ENCODE measurements at places on chromosomes 6 and 20. TPM values are rescaled to one million over a fixed set of nuclear protein-coding genes. Genes with fewer than 3 reads are reported as not detected.

DNA sequence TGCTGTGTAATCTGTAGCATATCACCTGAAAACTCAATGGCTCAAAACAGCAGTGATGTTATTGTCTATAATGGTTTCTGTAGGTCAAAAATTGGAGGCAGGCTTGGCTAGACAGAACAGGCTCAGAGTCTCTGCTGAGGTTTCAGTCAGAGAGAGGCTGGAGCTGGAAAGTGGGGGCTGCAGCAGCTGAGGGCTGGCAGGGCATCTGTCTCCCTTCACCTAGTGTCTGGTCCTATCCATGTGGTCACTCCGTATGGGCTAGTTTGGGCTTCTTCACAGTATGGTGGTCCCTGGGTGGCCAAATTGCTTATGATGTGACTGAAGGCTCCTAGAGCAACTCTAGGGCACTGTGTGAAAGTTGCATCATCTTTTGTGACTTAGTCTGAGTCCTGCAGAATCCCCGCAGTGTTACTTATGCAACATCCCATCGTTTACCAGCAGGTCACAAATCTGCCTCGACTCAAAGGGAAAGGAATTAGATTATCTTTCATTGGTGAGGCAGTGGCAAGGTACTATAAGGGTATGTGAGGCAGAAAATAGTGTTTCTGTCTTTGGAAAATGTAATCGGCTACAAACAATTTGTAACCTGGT lies 497.0 kb downstream of the EPHA7 start:
- no peak overlapping the region for H3K4me3 ChIP-seq
- H3K27me3 ChIP-seq: no peaks in the 10 kb centered on the region
- no peak for DNase-seq
- no peaks in the 10 kb centered on the region for H3K4me1 ChIP-seq
- H3K36me3 ChIP-seq: no peaks in the 10 kb centered on the region

DNA sequence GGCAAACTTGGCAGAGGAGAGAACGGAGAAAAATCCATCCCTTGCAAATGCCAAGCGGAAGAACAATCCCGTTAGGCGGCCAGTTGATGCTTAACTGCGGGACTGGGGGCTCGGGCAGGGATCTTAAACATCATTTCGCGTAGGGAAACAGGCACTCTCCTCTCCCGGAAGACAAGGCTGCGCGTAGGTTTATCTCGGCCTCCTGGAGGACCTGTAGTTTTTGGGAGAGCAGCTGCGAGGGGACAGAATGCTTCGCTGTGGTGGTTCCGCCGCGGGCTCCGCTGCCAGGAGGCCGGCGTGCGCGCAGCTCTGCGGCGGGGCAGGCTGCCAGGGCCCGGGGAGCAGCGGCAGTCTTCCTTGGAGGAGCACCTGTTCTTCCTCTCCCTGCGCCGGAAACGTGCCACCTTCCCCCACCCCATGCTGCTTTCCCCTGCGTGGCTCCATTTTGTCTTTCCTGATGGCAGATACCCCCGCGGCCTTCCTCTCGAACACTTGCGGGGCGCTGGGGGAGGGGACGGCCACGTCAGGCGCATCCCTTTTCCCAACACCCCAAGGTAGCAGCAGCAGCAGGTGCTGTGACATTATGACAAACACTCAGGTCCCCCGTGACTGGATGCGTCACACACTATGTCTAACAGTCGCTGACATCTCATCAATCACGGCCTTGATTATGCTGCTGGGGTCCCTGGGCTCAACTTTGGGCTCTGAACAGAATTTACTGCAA lies 230.7 kb upstream of the BTBD3 start:
- H3K27me3 ChIP-seq: peaks cover 3% of the 10 kb centered on the region
- DNase-seq: no peak
- peak overlapping the region; percentile 55 for H3K4me3 ChIP-seq
- H3K27ac ChIP-seq: no peak overlapping the region
- no peaks in the 10 kb centered on the region for H3K4me1 ChIP-seq

PDYN gene
- total RNA-seq: not detected

- no peaks in the 10 kb centered on the region for H3K36me3 ChIP-seq
- H3K27me3 ChIP-seq: no peaks in the 10 kb centered on the region
- no peak overlapping the region for H3K4me3 ChIP-seq
Observed at GRCh38 chr20:48352042-48352441, 475.8 kb downstream of the PREX1 start.

DNA sequence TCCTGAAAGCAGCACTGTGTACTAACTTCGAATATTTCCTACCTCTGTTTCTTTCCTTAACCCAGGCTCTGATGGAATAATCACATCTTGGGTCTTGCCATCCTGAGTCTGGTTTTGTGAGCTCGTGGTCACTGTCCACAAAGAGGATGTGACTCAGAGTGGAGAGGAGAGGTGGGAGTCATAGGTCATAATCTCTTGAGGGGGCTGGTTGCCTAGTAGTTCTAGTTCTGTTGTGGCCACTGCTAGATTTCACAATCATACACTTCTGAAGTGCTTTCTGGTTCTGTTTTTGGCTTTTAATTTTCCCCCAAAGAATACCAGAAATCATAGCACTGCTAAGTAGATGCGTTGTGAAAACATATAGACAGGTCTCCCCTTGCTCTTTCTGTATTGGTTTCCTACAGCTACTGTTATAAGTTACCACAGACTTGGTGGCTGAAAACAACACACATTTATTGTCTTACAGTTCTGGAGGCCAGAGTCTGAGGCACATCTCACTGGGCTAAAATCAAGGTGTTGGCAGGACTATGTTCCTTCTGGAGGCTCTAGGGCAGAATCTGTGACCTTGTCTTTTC lies 102.8 kb downstream of the NRSN1 start:
- no peaks in the 10 kb centered on the region for H3K36me3 ChIP-seq
- H3K27me3 ChIP-seq: peaks cover 8% of the 10 kb centered on the region
- no peak for DNase-seq
- no peaks in the 10 kb centered on the region for H3K4me1 ChIP-seq

INSM1 gene
- not detected for total RNA-seq

ANKRD66 gene
- not detected for total RNA-seq

DNA sequence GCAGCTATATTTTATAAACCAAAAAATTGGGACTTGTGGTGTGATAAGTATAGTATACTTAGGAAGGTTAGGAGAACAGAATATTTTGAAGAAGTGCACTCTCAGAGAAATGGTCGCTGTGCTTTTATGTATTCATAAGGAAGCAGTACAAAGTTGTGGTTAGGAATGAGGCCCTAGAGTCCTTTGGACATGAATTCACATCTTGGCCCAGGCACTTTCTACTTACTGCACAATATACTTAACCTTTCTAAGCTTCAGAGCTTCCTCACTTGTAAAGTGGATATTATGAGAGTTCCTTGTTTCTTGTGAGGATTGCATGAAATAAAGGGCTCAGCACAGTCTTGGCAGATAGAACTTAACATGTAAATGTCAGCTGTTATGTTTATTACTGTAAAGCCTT lies 21.0 kb upstream of the SERINC3 start:
- H3K4me3 ChIP-seq: no peak overlapping the region
- DNase-seq: no peak
- no peaks in the 10 kb centered on the region for H3K36me3 ChIP-seq
- no peaks in the 10 kb centered on the region for H3K4me1 ChIP-seq

DNA sequence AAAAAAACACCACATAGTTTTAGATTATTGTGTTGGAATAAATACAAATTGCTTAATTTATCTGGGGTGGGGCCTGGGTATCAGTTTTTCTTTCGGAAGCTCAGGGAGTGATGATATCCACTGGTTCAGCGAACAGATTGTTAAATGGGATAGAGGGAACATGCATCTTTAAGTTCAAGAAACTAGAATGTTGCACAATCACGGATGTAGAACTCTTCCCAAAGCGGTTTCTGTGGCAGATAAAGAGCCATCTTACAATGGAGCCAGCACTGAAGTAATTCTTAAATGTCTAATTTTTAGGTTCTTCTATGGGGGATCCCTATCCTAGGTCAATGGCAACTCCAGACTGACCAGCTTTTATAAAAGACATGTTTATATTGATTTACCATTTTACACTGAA lies 9.7 kb upstream of the RMND1 start:
- no peak overlapping the region for H3K27ac ChIP-seq
- DNase-seq: no peak
- H3K4me1 ChIP-seq: no peaks in the 10 kb centered on the region
- H3K4me3 ChIP-seq: no peak overlapping the region
- H3K27me3 ChIP-seq: no peaks in the 10 kb centered on the region

- peaks cover 3% of the 10 kb centered on the region for H3K36me3 ChIP-seq
- no peaks in the 10 kb centered on the region for H3K27me3 ChIP-seq
- H3K4me1 ChIP-seq: peaks cover 47% of the 10 kb centered on the region
- peak within 1 kb of the TSS; percentile 97 for H3K27ac ChIP-seq
- H3K4me3 ChIP-seq: peak within 1 kb of the TSS; percentile 90
- DNase-seq: peak; percentile 53
Observed at GRCh38 chr20:51542571-51543421, at the start of gene NFATC2. TSS of gene NFATC2 (minus strand) at chr20:51542719. CDS start at chr20:51542499, 220 bp downstream.

DNA sequence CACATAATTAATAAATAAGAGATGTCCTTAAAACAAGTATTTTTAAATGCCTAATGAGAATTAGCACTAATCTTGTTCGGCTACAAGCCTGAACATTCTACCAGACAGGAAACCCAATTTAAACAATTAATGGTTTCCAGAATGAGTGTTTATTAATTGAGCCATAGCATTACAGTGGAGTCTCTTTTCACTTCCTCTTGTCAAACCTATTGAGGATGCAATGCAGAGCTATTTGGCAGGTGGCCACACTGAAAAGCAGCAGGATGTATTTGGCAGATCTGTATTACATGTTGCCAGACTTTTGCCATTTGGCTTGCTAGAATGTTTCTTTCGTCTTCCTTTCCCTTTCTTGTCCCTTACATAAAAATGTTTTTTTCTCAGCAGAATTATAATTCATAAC lies 475.2 kb upstream of the MARCKS start:
- no peak for DNase-seq
- H3K4me3 ChIP-seq: no peak overlapping the region
- H3K36me3 ChIP-seq: no peaks in the 10 kb centered on the region

DNA sequence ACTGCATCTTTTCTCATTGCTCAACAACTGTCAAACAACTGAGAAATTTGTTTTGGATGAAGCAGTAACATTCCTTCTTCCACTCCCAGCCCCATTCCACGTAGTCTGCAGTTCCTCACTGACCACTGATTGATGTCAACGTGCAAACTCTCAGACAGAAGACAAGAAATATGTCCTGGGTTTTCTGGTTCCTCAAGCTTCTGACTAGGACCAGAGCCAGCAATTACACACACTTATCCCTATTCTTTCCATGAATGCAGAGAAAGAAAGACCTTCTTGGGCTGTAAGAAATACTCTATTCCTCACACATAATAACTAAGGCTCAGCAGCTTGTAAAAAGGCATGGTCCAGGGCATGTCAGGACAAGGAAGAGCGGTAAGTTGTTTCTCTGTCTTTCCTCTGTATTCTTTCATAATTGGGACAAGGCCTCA lies 790.1 kb upstream of the SLC35B3 start:
- no peaks in the 10 kb centered on the region for H3K4me1 ChIP-seq
- DNase-seq: no peak
- H3K27me3 ChIP-seq: no peaks in the 10 kb centered on the region

FLRT3 gene
- total RNA-seq: not detected

SYNGAP1 gene
- 64.5 TPM for total RNA-seq

GRCh38 chr20:49984426-49985153 lies 1.8 kb downstream of the SNAI1 start:
- DNase-seq: no peak
- H3K36me3 ChIP-seq: no peaks in the 10 kb centered on the region
- no peaks in the 10 kb centered on the region for H3K27me3 ChIP-seq
- no peak overlapping the region for H3K27ac ChIP-seq
- H3K4me1 ChIP-seq: no peaks in the 10 kb centered on the region

PNPLA1 gene
- total RNA-seq: 0.20 TPM

GRCh38 chr6:138443979-138444378 lies 40.0 kb downstream of the HEBP2 start:
- no peak overlapping the region for H3K27ac ChIP-seq
- no peaks in the 10 kb centered on the region for H3K27me3 ChIP-seq
- no peaks in the 10 kb centered on the region for H3K4me1 ChIP-seq
- DNase-seq: no peak

Data from T-cell (primary cell).